ENCODE measurements at places on chromosomes 7 and 10. TPM values are rescaled to one million over a fixed set of nuclear protein-coding genes. Genes with fewer than 3 reads are reported as not detected.

CALML5 gene
- total RNA-seq, result not detected

HTRA1 gene
- 69.5 TPM for total RNA-seq

CCDC3 gene
- total RNA-seq, result 1.8 TPM

PNLIPRP3 gene
- total RNA-seq, result not detected

- DNase-seq, result no peak
- no peaks in the 10 kb centered on the region for H3K4me1 ChIP-seq
- H3K27me3 ChIP-seq, result no peaks in the 10 kb centered on the region
- H3K4me3 ChIP-seq, result no peak overlapping the region
- H3K36me3 ChIP-seq, result no peaks in the 10 kb centered on the region
These were observed 9.0 kb upstream of the WIPF3 start for GRCh38 chr7:29797112-29797944.

DNA sequence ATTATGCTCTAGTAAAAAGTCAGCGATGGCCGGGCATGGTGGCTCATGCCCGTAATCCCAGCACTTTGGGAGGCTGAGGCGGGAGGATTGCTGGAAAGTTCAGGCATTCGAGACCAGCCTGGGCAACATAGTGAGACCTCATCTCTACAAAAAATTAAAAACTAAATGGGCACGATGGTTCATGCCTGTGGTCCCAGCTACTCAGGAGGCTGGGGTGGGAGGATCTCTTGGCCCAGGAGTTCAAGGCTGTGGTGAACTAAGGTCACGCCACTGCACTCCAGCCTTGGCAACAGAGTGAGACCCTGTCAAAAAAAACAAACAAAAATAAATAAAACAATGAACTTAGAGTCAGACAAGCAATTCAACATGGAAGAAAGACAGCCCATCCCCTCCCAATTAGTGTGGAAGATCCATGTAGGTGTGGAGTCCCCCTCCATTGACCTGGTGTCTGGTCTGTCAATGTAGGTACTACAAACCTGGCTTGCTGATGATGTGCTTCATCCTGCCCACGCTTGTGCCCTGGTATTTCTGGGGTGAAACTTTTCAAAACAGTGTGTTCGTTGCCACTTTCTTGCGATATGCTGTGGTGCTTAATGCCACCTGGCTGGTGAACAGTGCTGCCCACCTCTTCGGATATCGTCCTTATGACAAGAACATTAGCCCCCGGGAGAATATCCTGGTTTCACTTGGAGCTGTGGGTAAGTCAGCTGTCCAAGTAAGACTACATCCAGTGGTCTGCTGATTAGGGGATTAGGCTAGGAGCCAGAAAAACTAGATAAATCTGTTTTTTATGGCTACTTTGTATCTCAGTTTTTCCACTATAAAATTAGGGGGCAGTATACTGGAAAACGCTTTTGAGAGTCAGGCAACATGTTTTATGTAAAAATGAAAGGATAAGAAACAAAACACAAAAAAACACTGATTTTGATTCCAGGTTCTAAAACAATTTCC lies 9.3 kb downstream of the SCD start:
- H3K36me3 ChIP-seq, result no peaks in the 10 kb centered on the region
- no peak for DNase-seq
- no peak overlapping the region for H3K4me3 ChIP-seq
- no peaks in the 10 kb centered on the region for H3K27me3 ChIP-seq

DNA sequence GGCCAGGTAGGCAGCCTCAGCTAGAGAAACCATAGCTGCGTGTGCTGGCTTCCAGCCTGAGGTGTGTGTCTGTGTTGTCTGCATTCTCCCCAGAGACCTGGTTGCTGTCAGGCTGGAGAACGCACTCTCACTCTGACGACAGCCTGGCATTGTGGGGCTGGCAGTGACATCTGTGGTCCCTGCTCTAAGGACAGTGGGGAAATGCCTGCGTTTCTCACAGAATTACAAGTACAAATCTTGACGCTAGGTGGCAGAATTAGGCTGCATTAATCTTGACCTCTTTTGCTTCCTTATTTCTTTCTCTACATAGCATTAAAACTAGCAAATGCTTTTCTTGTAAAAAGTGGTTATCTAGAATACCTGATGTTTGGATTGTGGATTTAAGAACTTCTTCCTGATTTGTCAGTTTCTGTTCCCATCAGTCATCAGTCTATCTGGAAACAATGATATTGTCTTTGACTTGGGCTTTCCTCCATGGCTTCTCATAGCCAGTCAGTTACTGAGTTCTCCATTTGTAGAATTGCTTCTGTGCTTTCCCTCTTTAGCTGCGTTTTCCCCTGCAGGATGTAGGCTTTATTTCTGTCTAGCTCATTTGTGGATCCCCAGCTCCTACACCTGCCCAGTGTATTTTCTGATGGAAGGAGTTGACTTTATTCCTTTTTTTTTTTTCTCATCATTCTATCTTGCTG lies 86.0 kb downstream of the FANK1 start:
- DNase-seq, result no peak
- H3K27ac ChIP-seq, result no peak overlapping the region
- no peak overlapping the region for H3K4me3 ChIP-seq
- peaks cover 3% of the 10 kb centered on the region for H3K27me3 ChIP-seq

GRCh38 chr10:90579602-90580242 lies 278.1 kb downstream of the HTR7 start:
- H3K27me3 ChIP-seq, result no peaks in the 10 kb centered on the region
- DNase-seq, result no peak
- no peaks in the 10 kb centered on the region for H3K36me3 ChIP-seq
- no peaks in the 10 kb centered on the region for H3K4me1 ChIP-seq

DNA sequence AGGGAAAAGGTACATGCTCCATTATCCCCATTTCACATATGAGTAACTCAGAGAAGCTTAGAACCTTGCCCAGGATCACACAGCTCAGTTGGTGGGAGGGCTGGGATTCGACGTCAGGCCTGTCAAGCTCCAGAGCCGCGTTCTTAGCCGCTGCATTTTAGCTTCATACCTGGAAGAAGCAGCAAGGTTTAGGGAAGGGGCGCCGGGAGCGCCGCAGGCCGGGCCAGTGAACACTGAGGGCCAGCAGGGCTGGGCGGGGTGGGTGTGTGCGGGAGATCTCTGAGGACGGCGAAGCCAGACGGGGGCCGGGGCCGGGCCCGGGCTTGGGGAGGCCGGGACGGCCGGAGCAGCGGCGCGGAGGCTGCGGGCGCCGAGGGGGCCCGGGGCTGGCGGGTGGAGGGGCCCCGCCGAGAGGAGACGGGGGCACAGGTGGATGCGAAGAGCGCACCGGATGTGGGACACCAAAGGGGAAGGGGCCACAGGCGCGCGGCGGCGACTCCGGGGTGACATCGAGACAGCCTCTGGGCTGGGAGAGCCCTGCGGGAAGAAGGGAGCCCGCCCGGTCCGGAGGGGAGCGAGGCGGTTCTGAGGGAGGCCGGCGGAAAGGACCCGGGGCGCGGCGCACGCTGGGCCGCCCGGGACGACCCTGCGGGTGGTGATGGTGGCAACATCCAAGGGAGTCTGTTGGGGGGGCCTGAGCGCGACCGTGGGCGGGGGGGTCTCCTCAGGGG lies 498 bp downstream of the NDST2 start:
- H3K36me3 ChIP-seq, result peaks cover 36% of the 10 kb centered on the region
- H3K4me3 ChIP-seq, result peak overlapping the region; percentile 95
- no peak for DNase-seq

DNA sequence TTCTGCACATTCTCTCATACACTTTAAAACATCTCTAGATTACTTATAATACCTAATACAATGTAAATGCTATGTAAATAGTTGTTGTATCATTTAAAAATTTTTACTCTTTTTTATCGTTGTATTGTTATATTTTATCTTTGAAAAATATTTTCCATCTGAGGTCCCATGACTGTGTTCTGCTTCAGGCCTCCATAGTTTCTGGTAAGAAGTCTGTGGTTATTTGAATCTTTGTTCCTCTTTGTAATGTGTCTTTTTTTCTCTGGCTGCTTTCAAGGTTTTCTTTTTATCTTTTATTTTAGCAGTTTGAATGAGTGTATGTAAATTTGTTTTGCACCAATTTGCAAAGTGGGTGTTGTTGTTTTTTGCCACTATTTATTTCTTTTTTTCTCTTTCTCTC lies 263.1 kb downstream of the RPS24 start:
- no peak overlapping the region for H3K27ac ChIP-seq
- no peak for DNase-seq
- no peaks in the 10 kb centered on the region for H3K27me3 ChIP-seq
- H3K4me1 ChIP-seq, result peaks cover 17% of the 10 kb centered on the region

DNA sequence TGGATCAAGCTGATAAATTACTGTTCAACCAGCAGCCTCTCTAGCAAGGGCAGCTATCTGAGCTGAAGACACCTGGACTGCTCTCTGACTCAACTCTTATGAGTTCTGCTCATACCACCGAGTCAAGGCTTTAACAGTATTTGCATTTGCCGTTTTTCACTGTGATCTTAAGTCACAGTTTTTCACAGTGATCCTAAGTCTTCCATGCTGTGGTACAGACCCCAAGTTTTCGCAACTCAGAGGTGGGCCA lies 31.3 kb downstream of the PIP4K2A start:
- no peak for DNase-seq
- H3K36me3 ChIP-seq, result no peaks in the 10 kb centered on the region
- peaks cover 47% of the 10 kb centered on the region for H3K4me1 ChIP-seq
- H3K4me3 ChIP-seq, result no peak overlapping the region
- no peaks in the 10 kb centered on the region for H3K27me3 ChIP-seq

Data from stomach (tissue), 19 donors.